ENCODE measurements at places on chromosomes 16 and 17.

DNA sequence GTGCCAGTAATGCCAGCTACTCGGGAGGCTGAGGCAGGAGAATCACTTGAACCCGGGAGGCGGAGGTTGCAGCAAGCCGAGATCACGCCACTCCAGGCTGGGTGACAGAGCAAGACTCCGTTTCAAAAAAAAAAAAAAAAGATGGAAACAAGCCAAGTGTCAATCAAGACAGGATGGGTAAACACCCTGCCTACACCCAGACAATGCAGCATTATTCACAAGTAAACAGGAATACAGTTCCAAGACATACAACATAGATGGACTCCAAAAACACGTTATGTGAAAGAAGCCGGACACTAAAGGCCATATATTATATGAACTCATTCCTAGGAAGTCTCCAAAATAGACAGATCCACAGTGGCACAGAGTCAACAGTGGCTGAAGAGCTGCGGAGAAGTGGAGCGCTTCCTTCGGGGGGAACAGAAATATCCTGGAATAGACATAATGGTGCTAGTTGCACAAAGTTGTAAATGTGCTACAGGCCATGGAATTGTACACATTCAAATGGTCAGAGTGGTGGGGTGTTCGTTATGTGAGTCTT, 33.9 kb downstream of the ANKRD11 start:
- DNase-seq = no peak

DNA sequence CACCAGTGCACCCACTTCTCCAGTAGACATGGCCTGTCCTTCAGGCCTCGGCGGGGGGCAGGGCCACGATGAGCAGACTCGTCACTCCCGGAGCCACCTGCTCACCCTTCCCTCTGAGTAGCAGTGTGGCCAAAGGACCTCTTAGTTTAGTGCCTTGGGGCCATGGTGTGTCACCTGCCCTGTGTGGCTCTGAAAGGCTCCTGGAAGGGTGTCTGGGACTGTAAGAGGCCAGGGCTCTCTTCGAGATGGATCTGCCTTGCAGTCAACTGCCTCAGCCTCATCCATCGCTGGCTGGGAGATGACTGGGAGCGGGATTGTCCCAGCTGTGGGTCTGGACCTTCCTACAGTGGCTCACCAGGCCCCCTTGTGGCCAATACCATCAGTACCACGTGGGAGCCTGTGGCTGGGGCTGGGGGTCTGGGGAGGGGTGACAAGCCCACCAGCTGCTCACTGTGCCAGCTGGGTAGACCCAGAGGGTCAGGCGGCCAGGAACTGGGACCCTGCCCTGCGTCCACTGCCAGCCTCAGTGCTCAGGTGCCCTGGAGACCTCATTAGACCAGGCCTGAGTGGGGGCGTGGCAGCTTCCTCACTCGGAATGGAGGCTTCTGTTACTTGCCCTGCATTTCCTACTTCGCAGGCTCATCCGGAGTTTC, 133.4 kb downstream of the OR1D5 start:
- peak; percentile 52 for DNase-seq

DNA sequence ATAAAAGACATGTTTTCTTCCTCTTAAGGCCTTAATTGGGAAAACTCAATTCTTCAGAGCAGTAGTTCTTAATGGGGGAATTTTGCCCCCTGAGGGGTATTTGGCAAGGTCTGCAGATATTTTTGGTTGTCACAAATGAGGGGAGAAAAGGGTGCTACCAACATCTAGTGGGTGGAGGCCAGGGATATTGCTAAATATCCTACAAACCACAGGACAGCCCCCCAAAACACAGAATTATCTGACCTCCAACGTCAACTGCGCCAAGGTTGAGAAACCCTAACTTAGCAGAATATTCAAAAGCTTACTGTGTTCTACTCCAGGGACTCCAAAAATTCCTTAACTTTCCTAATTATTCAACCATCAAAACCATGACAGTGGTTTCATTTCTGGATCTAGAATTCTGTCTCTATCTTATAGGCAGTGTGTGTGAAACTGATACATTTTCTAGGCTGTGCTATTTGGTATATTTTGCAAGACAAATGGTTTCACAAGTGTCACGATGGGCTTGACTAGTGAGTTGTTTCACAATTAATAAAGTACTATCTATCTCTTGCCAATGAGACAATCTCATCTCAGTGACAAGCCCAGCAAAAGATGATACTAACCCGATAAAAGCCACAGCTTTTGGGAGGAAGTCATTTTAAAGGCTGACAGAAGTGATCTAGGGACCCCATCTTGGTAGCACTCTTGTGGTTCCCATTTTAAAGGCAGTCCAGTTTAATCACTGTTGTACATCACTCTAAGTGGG, 14.7 kb downstream of the TXNDC11 start:
- DNase-seq = no peak

DNA sequence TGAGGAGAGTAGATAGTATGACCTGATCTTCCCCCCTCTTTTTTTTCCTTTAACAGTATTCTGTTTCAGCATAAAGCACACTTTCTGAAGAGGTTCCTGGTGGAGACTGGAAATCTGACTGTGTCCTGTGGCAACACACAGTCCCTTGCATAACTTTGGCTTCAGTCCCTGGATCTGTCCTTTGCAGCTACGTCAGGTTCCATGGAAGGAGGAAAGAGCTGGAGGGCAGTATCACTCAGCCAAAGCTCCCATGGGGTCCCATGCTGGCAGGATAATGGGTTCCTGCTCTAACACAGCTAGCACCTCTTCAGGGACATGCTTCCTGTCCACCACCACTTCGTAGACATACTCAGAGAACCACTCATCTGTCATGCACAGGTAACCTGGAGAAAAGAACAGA, 13.3 kb upstream of the SLC6A4 start:
- no peak for DNase-seq

DNA sequence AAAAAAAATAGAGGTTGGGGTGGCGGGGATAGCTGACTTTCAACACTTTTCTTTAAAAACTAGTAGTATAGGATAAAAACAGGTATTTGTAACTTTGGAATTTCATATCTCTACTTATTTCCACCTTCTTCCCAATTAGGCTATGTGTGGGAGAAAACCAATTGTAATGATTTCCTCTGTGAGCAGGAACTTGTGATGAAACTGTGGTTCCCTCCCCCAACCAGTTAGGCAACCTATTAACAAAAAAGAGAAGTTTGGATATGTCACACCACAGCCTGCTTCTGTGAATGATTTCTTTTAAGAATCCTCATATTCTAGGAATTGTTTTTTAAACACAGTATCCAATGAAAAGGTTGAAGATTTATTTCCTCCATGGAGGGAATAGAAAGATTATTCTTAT, 1.9 kb downstream of the IGSF6 start:
- DNase-seq = no peak

DNA sequence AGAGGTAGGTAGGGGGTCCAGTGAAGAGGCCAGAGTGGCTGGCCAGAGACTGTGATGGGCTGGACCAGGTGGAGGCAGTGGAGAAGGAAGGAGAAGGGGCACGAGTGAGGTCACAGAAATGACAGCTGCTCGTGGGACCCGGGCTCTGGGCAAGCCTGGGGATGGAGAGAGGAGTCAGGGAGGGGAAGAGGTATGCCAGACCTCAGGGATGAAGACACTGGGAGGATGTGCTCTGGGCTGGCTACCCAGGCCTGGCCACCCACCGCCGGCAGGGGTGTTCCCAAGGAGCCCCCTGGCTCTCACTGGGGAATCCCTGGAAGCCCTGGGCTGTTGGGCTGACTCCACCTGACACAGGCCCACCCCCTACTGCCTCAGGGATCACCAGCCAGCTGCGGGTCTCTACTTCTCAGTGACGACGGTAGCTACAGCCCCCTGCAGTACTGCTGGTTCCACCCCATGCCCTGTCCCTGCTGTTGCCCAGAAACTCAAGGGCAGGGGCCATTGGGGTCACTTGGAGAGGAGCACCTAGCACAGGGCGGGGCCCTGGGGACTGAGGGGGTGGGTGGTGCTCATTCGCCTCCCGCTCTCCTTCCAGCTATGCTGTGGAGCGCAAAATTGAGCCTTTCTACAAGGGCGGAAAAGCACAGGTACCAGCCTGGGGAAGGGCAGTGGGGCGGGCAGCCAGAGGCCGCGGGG, 1.8 kb downstream of the TBL3 start:
- no peak for DNase-seq

GRCh38 chr16:10556236-10556635, 24.2 kb downstream of the EMP2 start:
- DNase-seq = peak; percentile 59

- no peak for DNase-seq
Observed at GRCh38 chr16:87493608-87494280, 920 bp upstream of the ZCCHC14 start.

DNA sequence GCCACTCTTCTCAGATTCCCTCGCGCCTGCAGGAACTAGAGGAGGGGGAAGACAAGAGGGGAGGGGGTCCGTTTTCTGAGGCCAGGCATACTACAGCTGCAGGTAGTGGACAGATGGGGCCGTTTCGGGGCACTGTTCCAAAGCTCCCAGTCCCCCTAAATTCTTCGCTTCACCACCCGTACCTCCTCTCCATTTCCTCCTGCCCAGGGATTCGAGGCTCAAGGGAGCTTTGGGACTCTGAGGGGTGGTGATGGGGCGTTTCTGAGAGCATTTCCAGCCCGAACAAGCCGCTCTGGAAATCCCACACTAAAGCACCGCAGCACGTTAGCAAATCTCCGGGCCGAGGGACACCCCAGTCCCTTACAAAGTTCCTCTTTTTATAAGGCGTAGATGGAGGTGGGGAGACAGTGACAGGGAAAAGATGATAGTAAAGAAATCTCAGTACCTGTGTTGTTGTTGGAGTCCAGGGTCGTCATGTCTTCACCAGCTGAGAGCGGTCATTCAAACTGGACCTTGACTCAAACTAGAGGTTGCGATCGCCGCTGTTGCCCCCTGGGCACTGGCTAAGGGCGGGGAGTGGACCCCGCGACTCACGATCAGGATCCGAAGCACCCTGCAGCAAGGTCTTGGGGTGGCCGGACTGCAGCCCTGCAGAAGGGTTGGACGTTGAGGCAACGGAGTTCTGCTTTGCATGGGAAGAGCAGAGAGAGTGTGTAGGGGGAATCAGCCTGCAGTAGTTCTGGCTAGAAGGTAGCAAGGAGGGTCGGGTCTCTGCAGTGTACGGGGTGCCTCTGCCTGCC, 570 bp downstream of the NR1D1 start:
- DNase-seq = no peak
